Stimulated activated CD4-positive, alpha-beta T cell treated with anti-CD3 and anti-CD28 coated beads, Interleukin-15, amount 100 ng/mL, for 1 hour (primary cell): ENCODE measurements at places on chromosomes 4 and X.

DNA sequence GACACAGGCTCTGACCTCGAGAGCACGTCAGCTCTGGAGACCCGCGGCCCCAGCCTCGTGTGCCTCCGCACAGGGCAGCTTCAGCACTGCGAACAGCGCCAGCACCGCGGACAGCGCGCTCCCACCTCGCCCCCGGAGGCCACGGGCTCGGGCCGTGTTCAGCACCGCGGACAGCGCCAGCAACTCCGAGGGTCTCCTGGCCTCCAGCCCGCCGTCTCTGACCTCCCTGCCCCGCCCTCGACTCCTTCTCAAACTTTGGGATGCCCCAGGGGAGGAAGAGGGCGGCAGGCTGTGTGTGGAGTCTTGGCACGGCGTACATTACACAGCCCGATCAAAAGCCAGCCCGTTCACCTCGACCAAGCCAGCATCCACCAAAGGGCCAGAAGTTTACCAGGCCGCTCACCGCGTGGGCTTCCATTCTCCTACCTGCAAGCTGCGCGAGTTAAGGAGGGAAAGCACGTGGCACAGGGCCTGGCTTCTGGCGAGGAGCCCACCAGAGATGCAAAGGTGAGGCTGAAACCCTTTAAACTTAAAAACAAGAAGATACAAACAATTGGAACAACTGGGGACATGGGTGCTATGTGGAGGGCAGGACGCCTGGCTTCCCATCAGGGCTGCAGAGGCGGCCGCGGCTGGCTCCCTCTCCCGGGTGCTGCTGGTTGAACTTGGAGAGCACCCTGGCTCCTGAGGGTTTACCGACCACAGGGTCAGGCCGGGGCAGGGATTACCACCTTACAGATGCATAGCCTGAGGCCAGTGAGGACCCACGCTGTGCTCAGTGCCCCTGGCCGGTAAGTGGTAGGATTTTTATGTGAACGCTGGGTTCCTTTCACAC is 4.5 kb upstream of the NKX1-1 start:
- no peak for DNase-seq

- DNase-seq = no peak
These were observed 107.9 kb downstream of the MMRN1 start for GRCh38 chr4:90002441-90003062.

- DNase-seq = no peak
These were observed 282.9 kb downstream of the USP46 start for GRCh38 chr4:52376132-52376704.

GRCh38 chr4:81472281-81473182 is 825 bp upstream of the RASGEF1B start:
- DNase-seq = no peak

GRCh38 chr4:24569662-24570061 is 14.7 kb downstream of the DHX15 start:
- DNase-seq = no peak
